ENCODE measurements at places on chromosomes 7 and 10.

- no peak for DNase-seq
These were observed 58.0 kb downstream of the MAP3K8 start for GRCh38 chr10:30491916-30492515.

DNA sequence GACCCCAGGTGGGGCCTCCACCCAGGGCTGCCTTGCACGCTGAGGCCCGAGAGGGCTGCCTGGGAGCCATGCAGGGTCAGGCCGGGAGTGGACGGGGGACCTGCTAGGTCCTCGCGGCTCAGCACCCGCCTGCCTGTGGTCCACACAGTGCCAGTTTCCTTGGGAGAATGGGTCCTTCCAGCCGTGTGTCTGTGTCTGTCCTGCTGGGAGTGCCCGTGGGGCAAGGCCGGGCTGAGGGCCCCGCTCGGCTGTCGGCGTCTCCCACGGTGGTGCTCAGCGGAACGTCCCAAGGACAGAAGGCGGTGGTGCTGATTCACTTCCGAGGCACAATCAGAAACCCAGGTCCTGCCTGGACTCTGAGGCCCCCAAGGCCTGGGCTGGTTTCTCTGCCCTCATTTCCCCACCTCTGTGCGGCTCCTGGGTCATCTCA, 23.2 kb upstream of the GTPBP4 start:
- DNase-seq: no peak

- no peak for DNase-seq
These were observed 73.8 kb downstream of the CUL1 start for GRCh38 chr7:148772297-148773089.

DNA sequence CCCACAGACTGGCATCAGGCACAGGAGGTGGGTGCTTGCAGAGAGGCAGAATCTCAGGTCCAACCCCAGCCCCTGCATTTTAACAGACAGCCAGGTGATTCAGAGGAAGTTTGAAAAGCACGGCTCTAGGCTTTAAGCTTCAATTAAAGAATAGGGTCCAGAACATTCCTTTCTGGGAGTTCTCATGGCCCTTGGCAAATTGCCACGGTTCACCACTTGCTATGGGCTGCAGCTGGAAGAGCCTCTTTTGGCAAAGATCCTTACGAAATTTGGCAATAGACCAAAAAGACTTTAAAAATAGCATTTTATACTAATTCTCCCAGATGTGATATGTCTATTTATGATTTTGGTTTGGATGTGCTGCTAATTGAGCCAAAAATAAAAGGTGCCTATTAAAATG, 148.1 kb downstream of the ITGA8 start:
- no peak for DNase-seq

DNA sequence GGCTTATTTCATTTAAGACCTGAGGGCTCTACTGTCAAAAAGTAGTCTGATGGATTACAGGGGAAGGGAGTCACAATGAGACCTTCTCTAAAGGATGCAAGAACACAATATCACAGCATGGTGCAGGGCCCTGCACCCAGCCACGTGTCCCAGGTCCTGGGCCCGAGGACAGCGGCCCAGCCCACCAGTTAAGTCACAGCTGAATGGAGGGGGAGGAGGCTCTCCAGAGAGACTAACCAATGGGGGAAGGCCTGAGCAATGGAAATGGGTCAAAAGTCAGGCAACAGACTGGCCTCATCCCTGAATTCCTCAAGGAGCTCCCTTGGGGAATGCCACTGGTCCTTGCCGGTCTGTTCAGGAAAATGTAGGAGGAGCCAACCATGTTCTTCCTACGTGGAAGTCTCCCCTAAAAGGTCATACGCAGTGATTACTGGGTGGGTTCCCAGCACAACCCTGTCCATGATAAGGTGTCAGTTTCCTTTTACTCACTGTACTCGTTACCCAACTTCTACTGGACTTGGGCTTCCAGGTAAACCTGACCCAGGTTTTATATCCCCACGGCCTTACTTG, 28.3 kb downstream of the CCDC3 start:
- no peak for DNase-seq

DNA sequence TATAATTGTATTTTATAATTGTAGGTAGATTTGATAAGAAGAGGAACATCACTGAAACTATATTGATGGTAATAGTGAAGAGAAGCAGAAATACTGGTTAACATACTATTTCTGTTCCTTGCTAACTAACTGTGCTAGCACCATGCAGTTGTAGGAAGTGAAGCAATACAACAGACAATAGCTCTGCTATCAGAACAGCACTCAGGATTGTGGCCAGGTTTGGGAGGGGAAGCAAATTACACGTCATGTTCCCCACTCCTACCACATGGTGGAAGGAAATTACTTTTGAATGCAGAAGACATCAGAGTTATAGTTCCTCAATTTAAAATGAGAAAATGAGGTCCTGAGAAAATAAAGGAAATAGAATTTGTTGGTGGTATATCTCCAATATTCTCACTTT, 151.1 kb downstream of the DGKB start:
- DNase-seq: no peak

- DNase-seq: no peak
These were observed 29.3 kb upstream of the CCL24 start for GRCh38 chr7:75842836-75843446.

GRCh38 chr7:54680377-54681005, 78.5 kb downstream of the SEC61G start:
- no peak for DNase-seq

GRCh38 chr7:133109816-133110215, 27.9 kb upstream of the CHCHD3 start:
- DNase-seq: no peak
